Small intestine (tissue), 16 donors: ENCODE measurements at places on chromosomes 4 and X. TPM values are rescaled to one million over a fixed set of nuclear protein-coding genes. Genes with fewer than 3 reads are reported as not detected.

DNA sequence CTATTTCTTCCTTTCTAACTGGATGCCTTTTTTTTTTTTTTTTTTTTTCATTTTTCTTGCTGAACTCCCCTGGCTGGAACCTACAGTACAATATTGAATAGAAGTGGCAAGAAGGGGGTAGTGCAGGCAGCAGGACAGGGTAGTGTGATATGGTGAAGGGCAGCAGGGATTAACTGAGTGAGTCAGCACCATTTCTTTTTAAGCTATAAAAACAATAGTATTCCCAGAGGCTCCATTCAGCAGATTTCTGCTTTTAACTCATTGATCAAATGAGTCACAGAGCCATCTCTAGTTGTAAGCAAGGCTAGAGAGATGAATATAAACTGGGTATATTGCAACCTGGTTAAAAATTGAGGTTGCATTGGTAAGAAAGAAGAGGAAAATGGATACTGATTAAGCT is 53.6 kb upstream of the SETD7 start:
- no peaks in the 10 kb centered on the region for H3K27me3 ChIP-seq
- H3K4me3 ChIP-seq, result no peak overlapping the region
- no peaks in the 10 kb centered on the region for H3K36me3 ChIP-seq

GRCh38 chrX:112641449-112641848 is 38.3 kb downstream of the LHFPL1 start:
- H3K4me1 ChIP-seq, result no peaks in the 10 kb centered on the region
- no peak overlapping the region for H3K27ac ChIP-seq
- no peaks in the 10 kb centered on the region for H3K36me3 ChIP-seq
- no peaks in the 10 kb centered on the region for H3K27me3 ChIP-seq

- no peak overlapping the region for H3K4me3 ChIP-seq
- no peaks in the 10 kb centered on the region for H3K36me3 ChIP-seq
- H3K4me1 ChIP-seq, result no peaks in the 10 kb centered on the region
- no peak overlapping the region for H3K27ac ChIP-seq
- H3K27me3 ChIP-seq, result no peaks in the 10 kb centered on the region
- no peak for DNase-seq
These were observed 468.2 kb upstream of the DIPK2B start for GRCh38 chrX:45668686-45669443.

DNA sequence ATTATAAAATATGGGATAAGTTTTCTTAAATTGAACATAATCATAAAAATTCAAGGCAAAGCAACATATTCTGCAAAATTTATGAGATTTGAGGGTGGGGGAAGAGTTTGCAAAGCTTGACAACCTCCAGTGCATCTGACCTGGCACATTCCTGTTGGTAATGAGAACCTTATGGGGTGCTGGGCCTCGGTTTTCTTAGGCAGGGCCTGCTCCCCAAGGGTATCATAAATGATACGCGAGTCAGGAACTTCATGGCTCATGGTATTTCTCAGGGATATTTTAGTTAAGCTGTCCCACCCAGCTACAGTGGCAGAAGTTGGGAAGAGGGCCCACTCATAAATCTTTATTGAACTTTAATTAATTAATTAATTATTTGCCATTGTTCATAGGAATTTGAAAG is 13.2 kb downstream of the AFF2 start:
- H3K27me3 ChIP-seq, result no peaks in the 10 kb centered on the region
- no peaks in the 10 kb centered on the region for H3K36me3 ChIP-seq
- no peak overlapping the region for H3K4me3 ChIP-seq
- no peak for DNase-seq
- no peak overlapping the region for H3K27ac ChIP-seq
- H3K4me1 ChIP-seq, result no peaks in the 10 kb centered on the region

The CT45A1 gene
- not detected for polyA plus RNA-seq
